ENCODE measurements at places on chromosomes 2 and 18. TPM values are rescaled to one million over a fixed set of nuclear protein-coding genes. Genes with fewer than 3 reads are reported as not detected.

DNA sequence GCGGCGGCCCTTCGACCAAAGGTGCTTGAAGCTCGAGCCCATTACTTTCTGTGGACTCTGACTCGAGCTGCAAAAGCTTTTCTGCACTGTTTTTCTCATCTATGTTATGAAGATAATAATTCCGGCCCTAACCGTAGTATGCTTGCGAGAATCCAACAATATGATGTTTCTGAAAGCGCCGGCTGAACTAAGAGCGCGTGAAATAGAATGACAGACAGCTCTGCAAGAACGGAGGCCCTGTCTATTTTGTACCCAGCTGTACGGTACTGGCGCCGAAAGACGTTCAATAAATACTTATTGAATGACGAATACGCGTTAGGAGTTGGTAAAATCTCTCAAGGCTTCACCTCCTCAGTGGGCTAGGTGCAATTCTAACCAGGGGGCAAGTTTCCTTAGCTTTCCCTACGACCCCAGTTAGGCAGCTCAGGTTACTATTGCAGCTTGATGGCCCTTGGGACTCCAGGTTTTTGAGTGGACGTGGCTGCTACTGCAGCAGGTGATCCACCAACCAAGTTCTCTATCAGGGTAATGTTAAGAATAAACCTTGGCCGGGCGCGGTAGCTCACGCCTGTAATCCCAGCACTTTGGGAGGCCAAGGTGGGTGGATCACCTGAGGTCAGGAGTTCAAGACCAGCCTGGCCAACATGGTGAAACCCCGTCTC, 570 bp downstream of the SCRN3 start:
- DNase-seq = peak; percentile 37

- no peak for DNase-seq
Measured at GRCh38 chr18:2911533-2911932, 64.7 kb downstream of the EMILIN2 start.

DNA sequence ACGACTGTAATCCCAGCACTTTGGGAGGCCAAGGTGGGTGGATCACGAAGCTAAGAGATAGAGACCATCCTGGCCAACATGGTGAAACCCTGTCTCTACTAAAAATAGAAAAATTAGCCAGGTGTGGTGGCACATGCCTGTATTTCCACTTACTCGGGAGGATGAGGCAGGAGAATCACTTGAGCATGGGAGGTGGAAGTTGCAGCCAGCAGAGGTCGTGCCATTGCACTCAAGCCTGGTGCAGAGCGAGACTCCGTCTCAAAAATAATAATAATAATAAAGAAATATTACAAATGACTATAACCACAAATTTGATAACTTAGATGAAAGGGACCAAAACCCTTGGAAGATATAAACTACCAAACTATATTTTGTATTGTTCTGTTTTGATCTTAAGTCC, 226.3 kb upstream of the GULP1 start:
- DNase-seq = no peak

Gene GALNT14
- total RNA-seq = 1.7 TPM

Gene SERPINB13
- total RNA-seq = not detected

Gene DNAJC5G
- total RNA-seq = 2.7 TPM

All from dermis blood vessel endothelial cell (primary cell).